ENCODE measurements at places on chromosomes 2 and 18. TPM values are rescaled to one million over a fixed set of nuclear protein-coding genes. Genes with fewer than 3 reads are reported as not detected.

- DNase-seq, result no peak
These were observed 397.3 kb downstream of the SOX11 start for GRCh38 chr2:6089474-6089873.

GRCh38 chr2:74278694-74279093 lies 64.5 kb downstream of the SLC4A5 start:
- DNase-seq, result no peak

GRCh38 chr18:79586436-79587225 lies 93.0 kb upstream of the CTDP1 start:
- DNase-seq, result no peak

- no peak for DNase-seq
These were observed 80.0 kb downstream of the SOWAHC start for GRCh38 chr2:109694190-109694589.

Gene OTOF
- total RNA-seq, result 0.36 TPM
